ENCODE measurements at places on chromosomes 6 and 20. TPM values are rescaled to one million over a fixed set of nuclear protein-coding genes. Genes with fewer than 3 reads are reported as not detected.

The VIP gene
- not detected for total RNA-seq

The PAK5 gene
- total RNA-seq = not detected

The MCHR2 gene
- not detected for total RNA-seq

The THBD gene
- total RNA-seq = not detected

The CD93 gene
- 2.0 TPM for total RNA-seq

The CFAP61 gene
- not detected for total RNA-seq

The TFAP2A gene
- total RNA-seq = 0.35 TPM

The TMEM170B gene
- 1.6 TPM for total RNA-seq

The BTNL2 gene
- total RNA-seq = not detected

The LY6G6D gene
- total RNA-seq = not detected

The PTPN1 gene
- total RNA-seq = 138 TPM

The LPA gene
- not detected for total RNA-seq

The LSM14B gene
- 37.2 TPM for total RNA-seq

- DNase-seq = no peak
- no peaks in the 10 kb centered on the region for H3K36me3 ChIP-seq
- H3K27ac ChIP-seq = no peak overlapping the region
- no peaks in the 10 kb centered on the region for H3K4me1 ChIP-seq
These were observed 433.2 kb downstream of the CD83 start for GRCh38 chr6:14550822-14551221.

- peaks cover 3% of the 10 kb centered on the region for H3K36me3 ChIP-seq
- DNase-seq = no peak
- H3K27me3 ChIP-seq = peaks cover 25% of the 10 kb centered on the region
- H3K4me1 ChIP-seq = no peaks in the 10 kb centered on the region
- H3K27ac ChIP-seq = no peak overlapping the region
These were observed 179.4 kb upstream of the AFDN start for GRCh38 chr6:167647306-167647705.

DNA sequence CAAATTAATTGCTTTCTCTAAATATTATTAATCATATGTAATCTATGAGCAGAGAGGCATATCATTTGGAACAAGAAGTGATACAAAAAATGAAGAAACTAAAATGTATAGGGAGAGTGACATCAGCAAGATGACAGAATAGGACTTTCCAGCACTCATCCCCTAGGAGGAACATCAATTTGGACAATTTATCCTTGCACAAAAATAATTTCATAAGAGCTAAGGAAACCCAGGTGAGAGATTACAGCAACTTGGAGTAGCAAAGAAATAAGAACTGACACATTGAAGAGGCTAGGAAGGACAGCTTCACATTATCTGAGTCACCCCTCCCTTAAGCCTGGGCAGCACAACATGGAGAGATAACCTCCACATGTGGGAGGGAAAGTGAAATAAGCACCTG is 347.5 kb downstream of the MAFB start:
- H3K4me1 ChIP-seq = no peaks in the 10 kb centered on the region
- H3K27me3 ChIP-seq = no peaks in the 10 kb centered on the region
- H3K27ac ChIP-seq = no peak overlapping the region
- no peak overlapping the region for H3K4me3 ChIP-seq
- H3K36me3 ChIP-seq = peaks cover 7% of the 10 kb centered on the region

- H3K4me1 ChIP-seq = peaks cover 8% of the 10 kb centered on the region
- no peak overlapping the region for H3K27ac ChIP-seq
- DNase-seq = no peak
- no peaks in the 10 kb centered on the region for H3K36me3 ChIP-seq
- H3K27me3 ChIP-seq = no peaks in the 10 kb centered on the region
These were observed 112.4 kb upstream of the ARG1 start for GRCh38 chr6:131460614-131461000.

DNA sequence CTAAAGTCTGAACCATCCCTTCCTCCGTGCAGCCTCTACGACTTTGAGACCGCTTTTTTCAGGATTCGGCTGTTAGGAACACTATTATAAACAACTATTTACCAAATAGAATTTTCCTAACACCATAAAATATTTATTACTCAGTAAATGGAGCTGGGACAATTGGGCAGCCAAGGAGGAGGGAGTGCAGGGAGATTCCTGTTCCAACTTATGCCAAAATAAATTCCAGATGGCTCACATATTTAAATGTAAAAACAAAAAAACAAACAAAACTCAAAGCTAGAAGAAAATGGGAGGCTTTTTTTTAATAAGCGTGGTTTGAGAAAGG is 48.1 kb downstream of the TCP11 start:
- no peaks in the 10 kb centered on the region for H3K36me3 ChIP-seq
- no peak overlapping the region for H3K4me3 ChIP-seq
- H3K4me1 ChIP-seq = no peaks in the 10 kb centered on the region
- no peaks in the 10 kb centered on the region for H3K27me3 ChIP-seq
- no peak overlapping the region for H3K27ac ChIP-seq
- no peak for DNase-seq

GRCh38 chr6:144150710-144151657 is 667 bp downstream of the STX11 start:
- H3K27me3 ChIP-seq = no peaks in the 10 kb centered on the region
- peak overlapping the region; percentile 99 for H3K27ac ChIP-seq
- peaks cover 64% of the 10 kb centered on the region for H3K4me1 ChIP-seq
- H3K4me3 ChIP-seq = peak overlapping the region; percentile 83
- peaks cover 24% of the 10 kb centered on the region for H3K36me3 ChIP-seq

DNA sequence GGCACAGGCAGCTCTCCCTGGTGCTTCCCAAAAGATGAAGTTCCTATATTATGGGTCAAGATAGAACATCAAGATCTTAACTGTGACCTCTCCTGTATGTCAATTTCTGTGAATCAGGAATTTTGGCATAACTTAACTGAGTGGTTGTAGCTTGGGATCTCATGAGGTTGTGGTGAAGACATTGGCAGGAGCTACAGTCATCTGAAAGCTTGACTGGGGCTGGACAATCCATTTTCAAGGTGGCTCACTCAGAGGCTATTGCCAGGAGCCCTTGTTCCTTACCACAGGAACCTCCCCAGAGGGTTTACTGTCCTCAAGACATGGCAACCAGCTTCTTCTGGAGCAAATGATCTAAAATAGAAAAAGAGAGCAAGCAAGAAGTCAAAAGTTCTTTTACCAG is 252.2 kb downstream of the ADGB start:
- H3K36me3 ChIP-seq = peaks cover 16% of the 10 kb centered on the region
- no peaks in the 10 kb centered on the region for H3K27me3 ChIP-seq
- H3K4me1 ChIP-seq = peaks cover 56% of the 10 kb centered on the region
- H3K4me3 ChIP-seq = peak overlapping the region; percentile 33

GRCh38 chr6:7953753-7954152 is 43.2 kb upstream of the TXNDC5 start:
- H3K27me3 ChIP-seq = peaks cover 8% of the 10 kb centered on the region
- H3K4me1 ChIP-seq = no peaks in the 10 kb centered on the region
- H3K4me3 ChIP-seq = no peak overlapping the region
- no peak for DNase-seq

GRCh38 chr6:100186552-100186951 is 192.5 kb upstream of the MCHR2 start:
- H3K36me3 ChIP-seq = no peaks in the 10 kb centered on the region
- H3K4me3 ChIP-seq = no peak overlapping the region
- H3K4me1 ChIP-seq = no peaks in the 10 kb centered on the region
- no peak overlapping the region for H3K27ac ChIP-seq
- H3K27me3 ChIP-seq = peaks cover 16% of the 10 kb centered on the region

DNA sequence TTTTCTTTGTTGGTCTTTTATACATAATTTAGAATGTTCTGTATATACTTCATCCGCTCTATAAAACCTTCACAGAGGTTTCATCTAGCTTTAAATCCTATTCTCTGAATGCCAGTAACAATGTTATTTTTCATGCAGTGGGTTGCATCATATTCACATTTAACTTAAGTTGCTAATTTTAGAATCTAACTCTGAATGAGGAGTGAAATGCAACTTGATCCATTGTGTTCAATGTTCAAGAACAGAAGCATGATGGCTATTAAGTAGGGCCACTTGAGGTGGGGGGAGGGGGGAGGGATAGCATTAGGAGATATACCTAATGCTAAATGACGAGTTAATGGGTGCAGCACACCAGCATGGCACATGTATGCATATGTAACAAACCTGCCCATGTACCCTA is 224.5 kb downstream of the NKAIN2 start:
- no peak overlapping the region for H3K4me3 ChIP-seq
- H3K4me1 ChIP-seq = no peaks in the 10 kb centered on the region
- no peaks in the 10 kb centered on the region for H3K36me3 ChIP-seq
- no peak for DNase-seq
- no peaks in the 10 kb centered on the region for H3K27me3 ChIP-seq
- no peak overlapping the region for H3K27ac ChIP-seq

- H3K27me3 ChIP-seq = peaks cover 42% of the 10 kb centered on the region
- H3K4me3 ChIP-seq = peak overlapping the region; percentile 67
- H3K27ac ChIP-seq = peak overlapping the region; percentile 97
- peaks cover 65% of the 10 kb centered on the region for H3K4me1 ChIP-seq
- H3K36me3 ChIP-seq = peaks cover 4% of the 10 kb centered on the region
- DNase-seq = no peak
These were observed 41.2 kb upstream of the KCNG1 start for GRCh38 chr20:51064137-51064536.

DNA sequence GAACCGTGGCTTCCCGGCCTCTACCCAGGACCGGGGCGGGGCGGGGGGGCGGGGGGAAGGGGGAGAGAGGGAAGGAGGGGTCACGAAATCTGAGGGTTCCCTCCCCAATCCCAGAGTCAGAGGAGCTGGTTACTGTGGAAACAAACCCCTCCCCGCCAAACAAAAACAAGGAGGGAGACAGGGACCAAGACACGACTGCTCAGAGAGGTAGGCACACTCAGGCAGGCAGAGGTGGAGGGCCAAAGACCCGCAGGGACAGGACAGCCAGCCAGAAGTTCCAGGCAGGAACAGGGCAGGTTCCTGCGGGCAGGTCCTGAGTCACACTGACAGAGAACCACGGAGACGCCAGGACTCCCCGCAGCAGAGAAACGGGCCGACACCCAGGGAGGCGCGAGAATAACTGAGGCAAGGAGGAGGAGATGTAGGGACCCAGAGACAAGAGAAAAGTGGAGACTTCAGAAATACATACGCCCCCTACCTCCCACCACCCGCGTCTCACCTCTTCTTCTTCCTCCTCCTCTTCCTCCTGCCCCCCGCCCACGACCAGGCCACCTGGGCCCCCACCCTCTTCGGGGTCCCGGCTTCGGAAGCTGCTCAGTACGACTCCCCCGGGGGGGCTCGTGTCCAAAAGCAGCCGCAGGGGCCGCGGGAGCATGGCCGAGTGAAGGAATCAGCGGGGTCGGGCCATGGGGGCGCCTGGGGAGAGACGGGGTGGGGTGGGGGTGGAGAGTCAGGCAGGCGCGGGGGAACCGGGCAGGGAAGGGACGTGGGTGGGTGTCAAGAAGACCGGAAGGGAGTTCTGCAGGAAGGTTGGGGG is 578 bp downstream of the RGL2 start:
- H3K27ac ChIP-seq = peak overlapping the region; percentile 98
- no peaks in the 10 kb centered on the region for H3K27me3 ChIP-seq
- peak overlapping the region; percentile 98 for H3K4me3 ChIP-seq
- peaks cover 33% of the 10 kb centered on the region for H3K4me1 ChIP-seq
- H3K36me3 ChIP-seq = peaks cover 10% of the 10 kb centered on the region
- peak; percentile 70 for DNase-seq

DNA sequence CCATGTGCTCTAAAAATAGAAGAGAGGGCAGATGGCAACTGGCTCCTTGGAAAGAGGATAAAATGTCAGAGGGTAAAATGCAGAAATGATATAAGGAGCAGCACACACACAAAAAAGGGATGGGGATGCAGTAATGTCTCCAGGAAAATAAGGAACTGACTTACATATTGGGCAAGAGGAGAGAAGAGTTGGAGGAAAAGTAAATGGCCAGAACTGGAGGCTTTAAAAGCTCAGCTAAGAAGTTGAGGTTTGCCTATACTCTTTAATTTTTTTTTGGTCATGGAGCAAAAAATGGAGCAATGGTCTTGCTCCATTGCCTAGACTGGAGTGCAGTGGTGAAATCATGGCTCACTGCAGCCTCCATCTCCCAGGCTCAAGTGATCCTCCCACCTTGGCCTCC is 93.7 kb downstream of the SULF2 start:
- peaks cover 13% of the 10 kb centered on the region for H3K4me1 ChIP-seq
- no peak for DNase-seq
- H3K27ac ChIP-seq = no peak overlapping the region
- H3K36me3 ChIP-seq = no peaks in the 10 kb centered on the region

- H3K36me3 ChIP-seq = peaks cover 66% of the 10 kb centered on the region
- H3K27ac ChIP-seq = peak overlapping the region; percentile 71
- no peak overlapping the region for H3K4me3 ChIP-seq
- peaks cover 53% of the 10 kb centered on the region for H3K4me1 ChIP-seq
These were observed 40.4 kb upstream of the SYNJ2 start for GRCh38 chr6:157941101-157941863.

- no peaks in the 10 kb centered on the region for H3K27me3 ChIP-seq
These were observed 17.2 kb upstream of the FOXA2 start for GRCh38 chr20:22601361-22602141.

- H3K4me3 ChIP-seq = no peak overlapping the region
- no peak for DNase-seq
- no peak overlapping the region for H3K27ac ChIP-seq
- H3K27me3 ChIP-seq = peaks cover 38% of the 10 kb centered on the region
- no peaks in the 10 kb centered on the region for H3K4me1 ChIP-seq
These were observed 171.0 kb upstream of the PRND start for GRCh38 chr20:4550740-4551139.

DNA sequence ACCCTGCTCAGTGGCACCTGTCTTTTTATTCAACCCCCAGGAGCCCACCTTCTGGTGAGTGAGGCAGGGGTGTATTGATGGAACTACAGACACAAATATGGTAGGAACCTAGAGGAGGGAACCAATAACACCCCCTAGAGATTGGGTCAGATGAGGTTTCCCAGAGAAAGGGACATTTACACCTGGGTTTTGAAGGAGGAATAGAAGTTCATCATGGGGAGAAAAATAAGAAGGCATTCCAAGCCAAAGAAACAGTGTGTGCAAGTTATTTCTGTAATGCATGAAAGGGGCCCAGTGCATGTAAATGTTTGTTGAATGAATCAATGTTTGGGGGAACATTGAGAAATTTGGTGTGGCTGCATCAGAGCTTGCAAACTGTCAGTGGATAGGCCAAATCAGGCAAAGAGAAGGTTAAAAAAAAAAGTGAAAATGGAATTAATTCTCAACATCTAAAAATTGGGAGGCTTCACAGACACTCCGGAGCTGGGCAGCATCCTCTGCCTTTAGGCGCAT is 11.1 kb upstream of the KIAA1755 start:
- no peaks in the 10 kb centered on the region for H3K36me3 ChIP-seq
- no peak overlapping the region for H3K27ac ChIP-seq
- DNase-seq = no peak

DNA sequence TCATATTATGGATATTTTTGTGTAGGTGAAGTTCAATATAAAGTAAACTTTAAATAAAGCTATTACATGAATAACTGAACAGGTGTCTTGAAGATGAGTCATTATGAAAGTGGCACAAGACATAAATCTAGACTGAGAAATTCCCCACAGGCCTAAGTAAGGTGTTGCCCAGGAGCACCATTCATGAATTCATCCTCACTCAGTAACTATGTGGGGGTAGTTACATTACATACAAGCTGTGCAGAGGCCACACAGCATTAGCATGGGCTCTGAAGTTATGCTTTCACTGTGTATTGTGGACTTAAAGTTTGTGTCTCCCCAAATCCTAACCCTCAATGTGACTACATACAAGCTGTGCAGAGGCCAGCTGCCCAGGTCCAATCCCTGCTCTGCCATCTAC is 65.9 kb downstream of the BCAS1 start:
- no peak overlapping the region for H3K4me3 ChIP-seq
- peaks cover 14% of the 10 kb centered on the region for H3K27me3 ChIP-seq
- DNase-seq = peak; percentile 6
- no peak overlapping the region for H3K27ac ChIP-seq
